Fibroblast of villous mesenchyme (primary cell): ENCODE measurements at places on chromosomes 3 and 15. TPM values are rescaled to one million over a fixed set of nuclear protein-coding genes. Genes with fewer than 3 reads are reported as not detected.

AMIGO3 gene
- total RNA-seq, result 0.43 and 1.6 TPM in 2 replicates

ZMYND10 gene
- total RNA-seq, result 0.97 and 1.3 TPM in 2 replicates

XYLB gene
- 4.3 and 4.8 TPM in 2 replicates for total RNA-seq

SERPINI1 gene
- 2.2 and 2.6 TPM in 2 replicates for total RNA-seq

COL8A1 gene
- 324 and 401 TPM in 2 replicates for total RNA-seq

DNA sequence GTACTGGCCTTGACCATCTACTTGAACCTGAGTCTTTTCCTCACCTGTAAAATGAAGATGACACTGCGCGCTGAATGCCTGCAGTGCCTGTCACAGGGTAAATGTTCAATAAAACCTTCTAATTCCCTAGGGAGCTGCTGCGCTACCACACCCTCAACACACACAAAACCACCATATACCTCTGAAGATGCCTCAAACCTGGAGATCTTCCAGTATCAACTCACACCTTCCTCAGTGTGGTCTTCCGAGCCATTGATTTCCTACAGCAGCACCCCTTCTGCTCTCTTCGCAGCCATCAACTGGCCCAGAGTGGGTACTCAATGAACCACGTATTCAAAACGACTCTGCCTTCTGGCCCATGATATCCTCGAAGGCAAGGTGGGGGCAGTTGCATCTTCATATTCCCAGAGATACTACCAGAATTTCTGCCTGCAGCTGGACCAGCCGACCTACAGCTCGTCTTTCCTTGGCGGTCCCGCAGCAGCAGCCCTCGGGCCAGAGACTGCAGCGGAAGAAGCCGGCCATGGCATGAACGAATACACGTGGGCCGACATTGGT is 695 bp downstream of the RPL32 start:
- peak; percentile 42 for DNase-seq

- peak; percentile 65 for DNase-seq
These were observed 124.2 kb downstream of the TMCO5A start for GRCh38 chr15:38058596-38059075.

DNA sequence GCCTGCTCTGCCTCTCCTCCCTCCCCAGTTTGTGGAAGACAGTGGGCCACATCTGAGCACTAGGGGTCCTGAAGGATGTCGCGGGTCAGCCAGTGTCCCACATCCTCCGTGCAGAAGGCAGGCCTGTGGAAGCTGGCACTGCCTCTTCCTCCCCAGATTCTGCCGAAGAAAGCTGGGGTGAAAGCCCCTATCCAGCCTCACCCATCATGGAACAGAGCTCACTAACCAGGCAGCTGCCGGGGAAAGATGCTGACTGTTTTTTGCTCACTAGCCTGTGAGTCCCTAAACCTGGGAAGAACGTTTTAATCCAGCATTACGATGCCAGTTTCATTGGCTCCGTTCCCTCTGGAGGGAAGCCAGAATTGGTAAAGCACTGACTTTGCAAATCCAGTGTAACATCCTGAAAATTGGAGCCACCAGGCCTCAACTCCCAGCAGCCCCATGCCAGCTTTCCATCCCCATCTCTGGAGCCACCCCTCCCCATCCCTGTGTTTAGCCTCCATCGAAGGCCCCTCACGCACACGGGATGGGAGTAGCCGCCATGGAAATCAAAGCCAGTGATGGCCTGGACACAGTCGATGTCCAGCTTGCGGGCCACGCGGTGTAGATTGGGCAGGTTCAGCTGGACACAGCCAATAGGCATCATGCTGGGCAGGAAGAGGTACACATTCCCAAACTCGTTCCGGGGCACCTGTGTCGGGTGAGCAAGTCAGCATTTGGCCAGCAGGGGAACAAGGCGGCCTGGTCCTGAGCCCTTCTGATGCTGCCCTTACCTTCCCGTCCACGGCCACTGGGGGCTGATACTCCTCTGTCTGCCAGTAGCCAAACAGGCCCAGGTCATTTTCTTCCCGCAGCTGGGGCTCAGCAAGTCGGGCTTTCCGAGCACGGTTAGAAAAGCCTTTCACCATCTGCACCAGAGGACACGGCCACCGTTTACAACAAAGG is 23.5 kb downstream of the TMEM43 start:
- DNase-seq, result no peak

- peak; percentile 13 for DNase-seq
These were observed 494.6 kb downstream of the NTRK3 start for GRCh38 chr15:87761736-87762509.

DNA sequence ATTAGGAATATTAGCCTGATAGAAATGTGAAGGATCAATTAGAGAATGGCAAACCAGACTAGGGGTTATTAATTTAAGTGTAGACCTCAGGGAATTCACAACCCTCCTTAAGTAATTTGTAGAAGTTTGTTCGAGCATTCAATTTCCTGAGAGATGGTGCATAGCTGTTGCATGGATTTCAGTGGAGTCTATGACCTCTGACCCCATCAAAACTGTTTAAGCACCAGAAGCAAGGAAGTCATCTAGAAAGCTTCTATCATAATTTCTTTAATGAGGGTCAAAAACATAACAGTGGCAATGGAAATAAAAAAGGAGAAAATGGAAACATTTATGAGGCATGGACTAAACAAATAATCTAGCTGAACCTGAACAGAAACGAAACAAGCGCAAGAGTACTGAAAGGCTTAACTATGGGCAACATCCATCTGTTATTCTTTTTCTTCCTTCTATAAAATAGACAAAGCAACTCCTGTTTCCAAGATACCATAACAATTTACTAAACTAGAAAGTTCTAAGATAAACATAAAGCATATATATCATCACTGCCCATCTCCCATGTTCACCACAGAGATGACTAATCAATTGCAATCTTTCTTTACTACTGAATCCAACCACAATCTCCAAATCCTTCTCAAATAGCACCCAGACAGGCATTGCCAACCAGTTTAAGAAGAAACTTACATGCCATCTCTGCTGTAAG is 151.4 kb downstream of the THRB start:
- peak; percentile 72 for DNase-seq

GRCh38 chr3:185779461-185779860 is 45.4 kb downstream of the IGF2BP2 start:
- DNase-seq, result no peak
